ENCODE measurements at places on chromosomes 4 and X.

DNA sequence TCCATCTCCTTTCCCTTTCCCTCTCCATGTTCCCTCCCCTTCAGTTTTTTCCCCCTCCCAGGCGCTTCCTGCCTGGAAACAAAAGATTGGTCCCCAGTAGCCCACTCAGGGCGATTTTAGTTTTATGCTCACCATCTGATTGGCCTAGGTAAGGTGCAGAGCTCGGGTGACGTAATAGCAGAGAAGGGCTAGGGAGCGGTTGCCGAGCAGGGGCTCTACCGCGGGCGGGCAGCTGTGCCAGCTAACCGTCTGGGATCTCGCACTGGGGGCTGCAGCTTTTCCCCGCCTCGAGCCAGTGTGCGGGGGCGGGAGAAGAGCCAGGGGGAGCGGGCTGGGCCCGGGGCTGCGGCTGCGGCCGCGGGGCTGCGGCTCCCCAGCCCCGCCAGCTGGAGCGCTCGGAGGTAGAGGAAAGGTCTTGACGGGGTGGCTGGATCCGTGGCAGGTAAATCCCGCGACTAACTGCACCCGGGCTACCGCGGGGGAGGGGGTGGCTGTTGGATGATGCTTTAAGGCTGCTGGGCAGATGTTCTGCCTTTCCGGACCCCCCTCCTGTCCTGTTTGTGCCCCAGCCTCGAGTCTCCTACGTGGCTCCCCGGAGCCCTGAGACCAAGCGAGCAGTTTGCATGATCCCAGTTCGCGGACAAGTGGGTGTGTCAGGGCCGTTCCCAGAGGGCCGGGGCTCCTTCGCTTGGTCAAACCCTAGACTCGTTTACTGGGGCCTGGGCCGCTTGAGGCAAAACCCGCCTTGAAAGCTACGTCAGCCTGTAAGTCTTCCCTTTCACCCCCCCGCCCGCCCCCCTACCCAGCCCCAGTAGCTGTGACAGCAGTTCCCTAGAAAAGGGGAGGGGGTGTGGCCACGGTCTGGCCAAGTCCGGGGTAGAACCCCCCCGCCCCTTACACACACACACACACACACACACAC lies at the start of gene PAK3:
Gene PAK3, plus strand, starts transcription at position 218 of the 922 bp plus-strand sequence. CDS start 26,913 bp downstream, outside the sequence.
- DNase-seq: no peak

DNA sequence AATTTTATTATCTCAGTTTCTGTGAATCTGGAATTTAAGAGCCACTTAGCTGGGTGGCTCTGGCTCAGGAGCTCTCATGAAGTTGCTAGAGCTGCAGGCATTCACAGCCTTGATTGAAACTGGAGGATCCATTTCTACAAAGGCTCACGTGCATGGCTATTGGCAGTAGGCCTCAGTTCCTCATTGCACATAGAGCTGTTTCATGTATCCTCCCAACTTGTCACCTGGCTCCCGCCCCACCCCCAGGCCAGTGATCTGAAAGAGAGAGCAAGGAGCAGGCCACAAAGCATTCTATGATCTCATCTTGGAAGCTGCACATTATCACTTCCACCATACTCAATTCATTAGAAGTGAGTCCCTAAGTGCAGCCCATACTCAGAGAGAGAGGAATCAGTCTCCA lies 18.5 kb upstream of the AP1AR start:
- DNase-seq: no peak

- no peak for DNase-seq
These were observed 1.8 kb downstream of the ATP11C start for GRCh38 chrX:139930916-139931645.

- no peak for DNase-seq
These were observed 932.6 kb downstream of the C4orf33 start for GRCh38 chr4:130028552-130028951.

DNA sequence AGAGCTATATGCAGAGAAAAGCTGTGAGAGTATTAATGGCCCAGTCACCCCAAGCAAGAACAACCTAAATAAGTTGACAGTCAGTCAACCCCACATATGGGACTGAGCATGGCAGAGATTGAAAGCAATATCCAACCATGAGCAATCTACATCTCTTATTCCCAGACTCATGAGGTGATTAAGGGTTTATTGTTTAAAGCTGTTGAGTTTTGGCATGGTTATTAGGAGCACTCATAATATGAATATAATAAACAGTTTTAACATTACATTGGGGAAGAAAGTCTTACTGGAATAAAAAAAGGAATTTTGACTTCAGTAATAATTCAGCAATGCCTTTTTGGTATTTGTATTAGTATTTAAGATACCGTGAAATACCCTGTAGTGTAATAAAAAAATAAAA lies 1627.4 kb downstream of the STIM2 start:
- DNase-seq: no peak

- DNase-seq: peak; percentile 20
These were observed 146.9 kb upstream of the FGF13 start for GRCh38 chrX:138858438-138858837.

DNA sequence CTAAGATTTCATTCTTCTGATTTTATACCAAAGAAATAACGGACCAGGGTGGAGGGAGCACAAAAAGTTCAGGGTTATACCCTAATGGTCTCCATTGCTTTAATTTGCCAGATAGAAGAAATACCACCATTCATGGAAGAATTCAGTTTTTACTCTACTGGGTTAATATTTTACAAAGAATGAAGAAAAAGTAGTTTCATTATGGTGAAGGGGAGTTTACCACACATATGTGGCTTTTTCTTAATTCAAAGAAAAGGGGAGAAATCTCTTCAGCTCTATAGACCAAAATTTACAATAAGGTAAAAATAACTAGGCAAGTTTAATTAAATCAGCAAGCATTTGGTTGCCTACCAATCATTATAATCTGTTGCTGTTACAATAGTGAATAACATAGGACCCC lies 37.6 kb downstream of the CASK start:
- no peak for DNase-seq

DNA sequence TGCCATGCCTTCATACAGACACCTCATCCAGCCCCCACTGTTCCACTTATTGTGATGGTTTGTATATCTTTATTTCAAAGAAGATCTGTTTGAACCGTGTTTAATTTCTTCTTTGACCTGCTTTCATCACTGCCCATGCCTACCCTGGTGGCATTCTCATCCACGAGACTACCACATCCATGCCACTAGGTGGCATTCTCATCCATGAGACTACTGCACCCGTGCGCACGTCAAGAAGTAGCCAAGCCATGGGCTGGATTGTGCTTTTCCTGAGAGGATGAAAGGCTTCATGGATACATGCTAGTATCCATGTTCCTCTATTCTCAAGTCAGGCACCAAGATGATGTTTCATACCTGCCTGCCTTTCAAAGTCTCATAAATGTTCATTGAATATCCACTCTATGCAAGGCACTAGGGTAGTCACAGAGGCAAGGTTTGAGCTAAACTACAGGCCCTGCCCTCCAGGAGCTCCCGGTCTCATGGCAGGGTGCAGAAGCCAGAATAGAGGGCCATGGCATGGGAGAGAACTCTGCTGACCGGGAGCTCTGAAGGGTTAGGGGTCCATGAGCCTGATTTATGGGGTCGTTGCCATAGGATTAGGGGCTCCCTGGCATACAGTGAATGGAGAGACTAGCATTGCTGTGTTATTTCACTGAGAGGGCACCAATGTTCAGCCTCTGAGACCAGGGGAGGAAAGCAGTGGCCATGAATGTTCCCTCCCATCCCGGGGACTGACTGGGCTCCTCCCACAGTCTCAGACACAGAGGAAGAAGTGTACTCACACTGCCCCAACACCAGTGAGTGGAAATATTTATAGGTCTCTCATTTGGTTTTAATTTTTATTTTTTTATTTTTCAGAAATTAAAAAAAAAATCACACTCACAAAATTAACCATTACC lies 24.8 kb upstream of the EOLA2 start:
- peak; percentile 70 for DNase-seq

- DNase-seq: peak; percentile 96
These were observed 18.1 kb upstream of the CXCL2 start for GRCh38 chr4:74117024-74117534.

- DNase-seq: peak; percentile 24
These were observed 11.2 kb upstream of the CCNQ start for GRCh38 chrX:153609917-153610835.

DNA sequence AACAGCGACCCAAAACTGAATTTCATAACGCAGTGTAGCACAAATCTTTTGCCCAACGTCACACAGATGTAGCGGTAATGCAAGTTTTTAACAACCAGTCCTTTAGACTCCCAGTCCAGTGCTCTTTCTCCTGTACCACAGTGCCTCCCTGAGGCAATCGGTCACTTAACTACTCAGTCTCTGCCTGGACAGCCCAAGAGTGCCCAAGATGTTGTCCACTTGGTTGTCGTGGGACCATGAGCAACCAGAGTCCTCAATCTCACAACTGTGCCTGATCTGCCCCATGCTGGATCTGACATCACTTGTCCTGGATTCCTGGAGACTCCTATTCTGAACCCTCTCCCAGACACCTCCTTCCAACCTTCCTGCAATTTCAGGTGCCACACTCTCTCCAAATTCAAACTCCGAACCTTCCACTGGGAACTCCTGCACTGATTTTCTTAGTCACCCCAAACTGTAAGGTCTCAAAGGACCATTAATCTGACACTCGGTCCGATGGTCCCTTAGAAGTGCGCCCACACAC lies 702 bp downstream of the MMGT1 start:
- no peak for DNase-seq

- no peak for DNase-seq
These were observed 2185.1 kb upstream of the TENM3 start for GRCh38 chr4:180057891-180058671.

DNA sequence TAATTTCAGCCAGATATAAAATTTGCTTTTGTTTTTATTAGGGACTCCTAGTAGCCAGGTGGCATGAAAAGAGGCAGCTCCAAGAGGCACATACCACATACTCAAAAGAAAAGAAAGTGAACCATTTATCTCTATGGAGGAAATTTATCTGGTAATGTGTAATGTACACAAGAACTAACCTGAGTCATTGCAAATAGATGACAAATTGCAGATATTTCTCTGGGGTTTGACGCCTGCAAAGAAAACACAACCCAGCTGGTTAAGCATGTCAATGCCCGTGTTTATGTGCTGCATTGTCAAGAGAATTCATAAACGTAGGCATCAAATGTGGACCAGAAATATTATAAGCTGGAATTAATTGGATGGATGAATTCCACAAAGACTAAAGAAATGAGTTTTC lies 46.9 kb upstream of the PHKA2 start:
- DNase-seq: no peak

DNA sequence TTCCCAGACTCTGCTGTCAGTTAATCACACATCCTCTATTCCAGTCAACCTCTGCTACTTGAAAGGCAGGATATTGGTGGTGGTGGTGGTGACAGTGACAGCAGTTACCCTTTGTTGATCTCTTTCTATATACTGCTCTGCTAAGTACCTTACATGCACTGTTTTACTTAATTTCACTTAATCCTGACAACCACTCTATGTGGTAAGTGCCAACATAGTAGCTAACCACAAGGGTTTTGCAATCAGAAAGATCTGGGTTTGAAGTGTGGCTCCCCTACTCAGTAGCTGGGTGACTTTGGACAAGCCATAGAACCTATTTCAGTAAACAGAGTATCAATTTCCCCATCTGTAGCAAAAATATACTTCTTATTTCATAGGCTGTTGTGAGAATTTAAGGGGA lies 24.2 kb upstream of the F9 start:
- no peak for DNase-seq

DNA sequence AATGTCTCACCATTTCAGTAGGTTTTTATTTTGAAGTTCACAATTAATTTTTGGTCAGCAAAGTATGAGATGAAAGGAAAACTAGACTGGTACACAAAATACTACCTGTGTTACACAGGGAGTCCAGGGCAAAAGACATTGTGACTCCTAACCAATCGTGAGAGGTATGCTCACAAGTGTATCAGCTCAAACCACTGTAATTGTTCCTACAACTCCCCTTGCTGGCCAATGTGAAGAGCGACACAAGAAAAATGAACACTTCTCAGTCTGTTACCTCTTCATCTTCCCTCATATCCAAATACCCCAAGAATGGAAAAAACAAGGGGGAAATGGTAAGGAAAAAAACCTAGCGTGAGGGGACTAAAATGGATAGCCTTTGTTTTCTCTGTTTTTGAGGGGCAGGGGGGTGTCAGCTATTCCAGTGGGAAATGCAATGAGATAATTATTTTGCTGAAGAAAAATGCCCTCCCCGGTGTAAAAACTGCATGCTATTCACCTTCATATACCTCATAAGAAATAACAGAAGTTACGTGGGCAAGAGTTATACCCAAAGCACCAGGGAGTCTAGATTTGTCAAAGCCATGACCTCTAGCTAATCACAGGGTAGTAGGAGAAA lies 30.6 kb upstream of the NSUN7 start:
- peak; percentile 21 for DNase-seq

DNA sequence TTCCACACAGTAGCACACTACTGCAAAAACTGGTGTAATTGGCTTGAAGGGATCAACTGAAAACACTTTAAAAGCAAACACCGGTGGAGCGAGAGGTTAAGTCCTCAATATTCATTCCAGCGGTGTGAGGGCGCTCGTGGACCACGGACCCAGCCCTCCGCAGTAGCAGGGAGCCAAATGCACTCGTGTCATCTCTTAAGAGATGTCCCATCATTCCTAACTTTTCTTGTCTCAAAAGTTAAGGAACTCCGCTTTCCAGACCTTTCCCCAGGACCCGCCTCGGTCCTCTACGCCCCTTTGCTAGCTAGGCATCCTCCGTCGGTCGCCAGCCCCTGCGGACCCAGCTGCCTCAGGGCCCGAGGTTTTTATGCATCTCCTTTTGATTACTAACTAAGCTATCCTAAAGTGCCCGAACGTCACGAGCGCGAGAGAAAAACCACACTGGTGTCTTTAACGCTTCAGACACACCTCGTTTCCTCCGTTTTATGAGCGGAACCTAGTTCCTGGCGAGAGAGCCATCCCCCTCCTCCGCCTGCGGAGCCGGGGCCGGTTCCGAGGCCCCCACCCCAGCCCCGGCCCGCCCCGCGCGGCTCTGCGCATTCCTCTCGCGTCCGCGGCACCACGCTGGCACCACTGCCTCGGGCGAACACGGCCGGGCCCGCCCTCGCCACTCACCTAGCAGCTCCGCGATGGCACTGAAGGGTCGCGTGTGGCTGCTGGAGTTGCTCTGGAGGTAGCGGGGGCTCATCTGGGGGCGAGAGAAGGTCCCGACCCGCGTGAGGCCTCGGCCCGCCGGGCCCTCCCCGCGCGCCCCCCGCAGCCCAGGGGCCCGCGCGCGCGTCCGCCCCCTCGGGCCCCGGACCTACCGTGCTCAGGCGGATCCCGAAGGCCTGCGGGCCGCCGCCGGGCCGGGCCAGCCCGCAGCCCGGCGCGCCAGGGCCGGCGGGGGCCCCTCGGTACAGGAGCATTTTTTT lies 723 bp downstream of the MORC4 start:
- peak; percentile 16 for DNase-seq

GRCh38 chr4:20127626-20128025 lies 124.1 kb upstream of the SLIT2 start:
- no peak for DNase-seq

- no peak for DNase-seq
These were observed 33.1 kb upstream of the MTMR8 start for GRCh38 chrX:64428371-64428770.

DNA sequence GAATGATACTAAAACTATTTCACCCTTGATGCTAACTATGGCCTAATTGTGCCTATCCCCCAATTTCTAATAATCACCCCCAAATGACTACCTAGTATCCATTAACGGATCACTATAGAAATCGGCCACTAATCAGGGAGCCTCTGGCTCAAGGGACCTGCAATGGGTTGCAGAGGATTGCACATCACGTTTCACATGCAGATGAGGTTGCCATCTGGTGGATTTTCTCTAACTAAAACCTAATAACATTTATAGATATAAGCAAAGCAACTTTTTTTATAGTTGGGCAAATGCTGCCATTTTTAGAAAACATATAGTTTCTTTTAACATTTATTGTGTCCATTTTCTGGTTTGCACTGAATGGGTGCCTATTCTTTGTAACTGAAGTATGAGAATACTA lies 28.3 kb upstream of the ALG13 start:
- DNase-seq: no peak

Data from kidney capillary endothelial cell (primary cell).